EH (cell line): ENCODE measurements at places on chromosomes 7 and 10.

- no peak for DNase-seq
These were observed 614.7 kb downstream of the PTPRN2 start for GRCh38 chr7:157972914-157973313.

DNA sequence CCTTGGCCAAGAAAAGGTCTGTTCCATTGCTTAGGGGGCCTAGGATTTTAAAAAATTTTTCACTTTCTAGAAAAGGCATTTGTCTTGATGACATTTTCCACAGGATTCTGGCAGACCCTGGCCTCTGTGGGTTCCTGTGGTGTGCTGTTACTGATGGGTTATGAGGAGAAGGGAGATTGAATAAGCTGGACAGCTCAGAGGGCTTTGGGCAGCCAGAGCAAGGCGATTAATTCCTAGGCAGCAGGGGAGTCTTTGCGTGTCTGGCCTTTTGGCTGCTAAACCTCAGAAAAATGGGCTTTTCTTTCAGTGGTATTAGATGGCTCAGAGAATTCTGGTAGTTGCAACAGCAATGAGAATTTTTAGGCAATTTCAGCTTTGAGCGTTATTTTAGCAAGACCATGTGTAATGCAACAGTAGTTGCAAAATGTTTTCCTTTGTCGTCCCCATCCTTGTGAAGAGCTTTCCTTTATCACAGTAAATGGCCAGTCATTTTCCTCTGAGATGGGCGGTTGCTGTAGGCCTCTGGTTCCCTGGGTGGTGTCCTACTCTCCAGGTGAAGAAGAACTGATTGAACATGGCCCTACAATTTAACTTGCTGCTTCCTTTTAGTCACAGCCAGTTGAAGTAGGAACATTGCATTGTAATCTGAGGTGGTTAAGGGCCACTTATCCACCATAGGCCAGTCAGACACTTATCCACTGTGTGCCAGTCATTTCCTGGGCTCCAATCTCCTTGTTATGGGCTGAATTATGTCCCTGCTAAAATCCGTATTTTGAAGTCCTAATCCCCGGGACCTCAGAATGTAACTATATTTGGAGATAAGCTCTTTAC is 43.2 kb downstream of the SH2D4B start:
- no peak for DNase-seq

- DNase-seq = peak; percentile 17
These were observed 66.8 kb downstream of the PCGF5 start for GRCh38 chr10:91287276-91287675.

DNA sequence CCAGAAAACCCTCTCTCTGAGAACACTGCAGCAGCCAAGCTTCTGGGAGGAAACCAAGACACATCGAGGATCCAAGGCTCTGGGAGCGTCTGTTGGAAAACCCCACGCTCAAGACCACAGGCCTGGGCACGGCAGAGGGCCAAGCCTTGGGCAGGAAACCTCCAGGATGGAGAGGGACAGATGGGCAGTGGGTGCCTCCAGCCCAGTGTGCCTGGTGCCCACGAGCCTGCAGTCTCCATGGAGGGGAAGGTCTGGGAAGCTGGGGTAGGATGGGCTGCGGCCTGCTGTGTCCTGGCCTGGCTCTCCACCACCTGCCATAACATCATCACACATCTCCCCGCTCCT is 96.1 kb downstream of the FAM53B start:
- no peak for DNase-seq

GRCh38 chr7:12586271-12586670 is 15.8 kb downstream of the SCIN start:
- DNase-seq = no peak

GRCh38 chr10:99403674-99404073 is 26.8 kb downstream of the GOT1 start:
- peak; percentile 34 for DNase-seq
